Amniotic epithelial cell (primary cell): ENCODE measurements at places on chromosomes 12 and 14.

DNA sequence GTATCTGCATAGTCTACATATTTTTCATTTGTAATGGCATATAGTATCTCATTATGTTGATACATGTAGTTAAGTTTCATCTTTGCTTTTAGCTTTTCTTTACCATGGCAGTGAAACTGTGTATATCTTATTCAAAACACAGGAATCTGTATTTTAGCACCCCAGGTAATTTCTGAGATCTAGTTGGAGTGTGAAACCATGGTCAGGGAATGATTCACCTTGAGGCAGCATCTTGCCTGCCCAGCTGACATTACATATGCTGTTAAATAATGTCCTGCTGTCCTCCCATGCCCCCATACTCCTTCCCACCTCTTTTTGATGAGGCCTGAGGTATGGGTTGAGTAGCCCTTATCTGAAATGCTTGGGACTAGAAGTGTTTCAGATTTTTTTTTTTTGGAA is 125.4 kb upstream of the ATF1 start:
- DNase-seq = no peak

DNA sequence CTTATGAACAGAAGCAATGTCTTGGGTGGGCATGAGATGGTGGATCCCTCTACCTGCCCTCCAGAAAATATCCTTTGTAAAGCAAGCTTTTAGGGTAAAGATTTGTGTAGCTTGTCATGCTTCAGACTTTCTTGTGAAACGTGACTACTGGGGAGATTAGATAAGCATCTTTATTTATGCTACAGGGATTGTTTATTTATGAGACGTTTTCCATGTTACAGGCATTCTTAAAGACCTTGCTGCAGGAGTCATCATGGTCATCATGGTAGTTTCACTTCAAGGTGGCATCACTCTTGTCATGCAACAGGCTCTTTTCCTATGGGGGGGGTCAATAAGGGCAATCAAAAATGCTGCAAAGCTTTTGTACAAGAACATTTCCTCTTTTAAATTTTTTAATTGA is 8.2 kb upstream of the MIS18BP1 start:
- no peak for DNase-seq

DNA sequence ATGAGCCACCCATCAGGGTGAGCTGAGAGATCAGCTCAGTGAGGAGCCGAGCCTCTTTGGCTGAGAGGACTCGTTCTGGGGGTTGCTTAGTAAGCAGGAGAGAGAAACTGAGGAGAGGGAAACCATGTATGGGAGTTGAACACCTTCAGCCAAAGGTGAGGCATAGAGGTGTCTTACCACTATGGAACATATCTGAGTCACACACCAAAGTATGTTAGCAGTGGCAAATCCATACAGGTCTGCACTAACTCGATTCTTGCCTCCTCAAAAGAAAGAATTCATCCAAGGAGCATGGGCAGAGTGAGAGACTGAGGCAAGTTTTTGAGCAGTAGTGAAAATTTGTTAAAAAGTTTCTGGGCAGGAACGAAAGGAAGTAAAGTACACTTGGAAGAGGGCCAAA is 46.7 kb upstream of the RNU6-8 start:
- DNase-seq = no peak

- peak; percentile 3 for DNase-seq
Measured at GRCh38 chr12:83468988-83469908, 782.5 kb downstream of the TMTC2 start.

DNA sequence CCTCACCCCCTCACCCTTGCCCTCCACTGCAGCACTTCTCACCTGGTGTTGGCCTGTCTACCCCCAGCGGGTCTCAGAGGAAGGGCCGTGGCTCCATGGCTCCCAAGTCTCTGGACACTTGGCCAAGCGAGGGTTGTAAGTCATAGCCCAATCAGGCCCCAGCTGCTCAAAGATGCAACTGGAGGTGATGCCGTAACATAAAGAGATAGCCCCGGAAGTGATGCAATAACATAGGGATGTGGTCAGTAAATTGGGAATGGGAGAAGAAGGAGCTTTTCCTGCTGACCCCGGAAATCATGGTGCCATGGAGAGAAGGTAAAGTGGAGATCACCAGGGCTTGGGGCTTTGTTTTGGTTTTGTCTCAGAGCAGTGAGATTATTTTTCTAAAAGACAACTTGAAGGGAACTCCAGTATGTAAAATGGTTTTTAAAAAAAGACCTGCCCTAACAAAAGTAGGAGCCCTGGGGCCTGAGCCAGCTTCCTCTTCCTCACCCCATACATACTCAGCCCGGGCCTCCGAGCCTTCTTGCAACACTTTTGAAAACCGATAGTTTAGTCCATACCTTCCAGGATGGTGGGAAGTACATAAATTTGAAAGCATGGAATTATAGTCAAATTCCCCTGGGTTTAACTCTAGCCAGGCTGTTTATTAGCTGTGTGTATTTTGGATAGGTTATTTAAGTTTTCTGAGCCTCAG is 212.5 kb downstream of the CRADD start:
- no peak for DNase-seq

DNA sequence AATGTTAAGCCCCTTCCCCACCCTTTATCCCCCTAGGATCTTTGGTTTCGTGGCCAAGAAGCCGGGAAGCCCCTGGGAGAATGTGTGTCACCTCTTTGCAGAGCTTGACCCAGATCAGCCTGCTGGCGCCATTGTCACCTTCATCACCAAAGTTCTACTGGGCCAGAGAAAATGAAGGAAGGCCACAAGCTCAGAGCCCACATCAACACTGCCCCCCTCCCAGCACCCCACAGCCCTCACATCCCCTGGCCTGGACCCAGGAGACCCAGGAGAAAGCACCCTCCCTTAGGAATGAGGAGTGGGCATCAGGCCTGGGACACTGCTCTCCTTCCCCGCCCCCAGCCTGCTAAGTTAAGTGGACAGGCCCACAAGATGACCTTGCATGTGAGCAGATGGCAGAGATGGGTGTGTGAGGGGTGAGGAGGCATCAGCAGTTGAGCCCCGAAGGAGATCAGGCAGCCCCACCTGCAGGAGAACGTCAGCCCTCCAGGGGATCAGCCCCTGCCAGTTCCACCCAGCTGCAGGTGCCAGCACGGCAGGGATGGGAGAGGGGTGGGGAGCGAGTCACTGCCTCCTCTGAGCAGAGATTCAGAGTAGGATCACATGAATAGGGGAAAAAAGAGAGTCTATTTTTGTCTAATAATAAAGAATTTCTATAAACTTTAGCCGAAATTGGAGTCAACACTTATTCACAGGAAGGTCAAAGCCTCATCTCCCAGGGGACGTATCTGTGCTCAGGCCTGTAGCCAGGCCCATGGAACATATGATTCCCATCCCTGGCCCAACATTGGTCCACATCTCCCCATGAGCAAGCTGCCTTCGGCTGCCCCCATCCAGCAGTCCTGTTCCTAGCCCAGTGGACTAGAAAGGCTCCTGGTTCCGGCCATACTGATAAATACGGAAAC is 14.1 kb downstream of the TNS2 start:
- DNase-seq = no peak

- DNase-seq = no peak
Measured at GRCh38 chr12:68771223-68771925, 25.4 kb downstream of the SLC35E3 start.

DNA sequence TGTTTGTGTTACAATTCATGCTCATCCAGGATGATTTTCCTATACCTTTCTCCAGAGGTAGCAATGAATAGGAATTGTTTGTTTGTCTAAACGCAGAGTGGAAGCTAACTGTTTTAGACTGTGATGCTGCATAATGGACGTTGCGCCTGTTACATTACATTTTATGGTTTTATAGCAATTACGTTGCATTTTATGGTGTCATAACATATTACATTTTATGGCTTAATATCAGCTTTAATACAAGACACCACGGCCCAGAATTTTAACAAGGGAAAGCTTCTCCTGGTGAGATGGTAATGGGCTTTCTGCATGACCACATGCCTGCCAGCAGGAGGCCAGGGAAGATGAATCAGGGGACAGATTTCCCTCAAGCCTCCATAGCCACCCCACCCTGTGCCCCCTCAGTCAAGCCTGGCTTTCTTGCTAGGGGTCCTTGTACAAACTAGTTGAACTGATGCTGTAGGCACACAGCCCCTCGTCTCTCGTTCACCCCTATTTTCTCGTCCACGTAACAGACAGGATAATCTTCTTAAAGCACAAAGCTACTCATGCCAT is 56.5 kb downstream of the HSPB8 start:
- DNase-seq = no peak

- DNase-seq = peak; percentile 26
Measured at GRCh38 chr12:82407481-82407880, 49.2 kb downstream of the METTL25 start.

GRCh38 chr12:15880721-15881120 is 1.5 kb upstream of the STRAP start:
- DNase-seq = no peak

DNA sequence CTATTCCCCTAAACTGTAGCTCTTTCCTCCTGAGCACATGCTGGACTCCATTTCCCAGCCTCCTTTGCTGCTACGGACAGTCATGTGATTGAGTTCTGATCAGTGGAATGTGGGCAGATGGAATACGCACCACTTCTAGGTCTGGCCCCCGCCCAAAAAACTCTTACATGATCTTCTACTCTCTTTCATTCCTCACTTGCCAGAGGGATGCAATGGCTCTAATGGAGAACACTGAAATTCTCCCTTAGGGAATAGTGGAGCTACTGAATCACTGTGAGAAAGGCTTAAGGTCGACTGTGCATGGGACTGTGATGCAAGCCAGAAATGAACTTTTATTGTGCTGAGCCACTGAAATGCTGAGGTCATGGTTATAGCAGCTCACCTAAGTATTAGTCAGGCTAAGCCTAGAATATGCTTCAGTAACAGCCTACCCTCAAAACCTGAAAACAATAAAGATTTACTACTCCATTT is 13.0 kb upstream of the TMED2 start:
- DNase-seq = peak; percentile 79

GRCh38 chr12:117685110-117685926 is 283.5 kb downstream of the KSR2 start:
- DNase-seq = no peak

GRCh38 chr14:30528119-30528518 is 30.8 kb upstream of the G2E3 start:
- no peak for DNase-seq

DNA sequence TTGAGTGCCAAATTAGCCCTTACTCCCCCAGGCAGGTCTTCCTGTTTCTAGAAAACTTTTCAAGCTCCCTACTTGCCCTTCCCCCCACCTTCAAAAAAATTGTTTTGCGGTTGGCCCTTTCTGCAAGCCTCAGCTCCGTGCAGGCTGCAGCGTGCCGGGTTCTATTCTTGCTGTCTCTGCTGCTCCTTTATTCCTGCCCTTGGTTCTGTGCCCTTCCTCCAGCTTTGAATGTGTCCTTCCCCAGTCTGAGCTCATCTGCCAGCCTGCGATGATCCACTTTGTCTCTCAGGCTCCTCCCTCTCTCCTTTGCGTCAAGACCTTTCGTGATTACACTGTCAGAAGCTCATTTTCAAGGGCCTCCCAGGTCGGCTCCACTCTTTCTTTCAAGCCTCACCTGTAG is 98.6 kb downstream of the IRF2BPL start:
- peak; percentile 75 for DNase-seq

GRCh38 chr12:77058740-77059139 is 6.6 kb downstream of the E2F7 start:
- no peak for DNase-seq

DNA sequence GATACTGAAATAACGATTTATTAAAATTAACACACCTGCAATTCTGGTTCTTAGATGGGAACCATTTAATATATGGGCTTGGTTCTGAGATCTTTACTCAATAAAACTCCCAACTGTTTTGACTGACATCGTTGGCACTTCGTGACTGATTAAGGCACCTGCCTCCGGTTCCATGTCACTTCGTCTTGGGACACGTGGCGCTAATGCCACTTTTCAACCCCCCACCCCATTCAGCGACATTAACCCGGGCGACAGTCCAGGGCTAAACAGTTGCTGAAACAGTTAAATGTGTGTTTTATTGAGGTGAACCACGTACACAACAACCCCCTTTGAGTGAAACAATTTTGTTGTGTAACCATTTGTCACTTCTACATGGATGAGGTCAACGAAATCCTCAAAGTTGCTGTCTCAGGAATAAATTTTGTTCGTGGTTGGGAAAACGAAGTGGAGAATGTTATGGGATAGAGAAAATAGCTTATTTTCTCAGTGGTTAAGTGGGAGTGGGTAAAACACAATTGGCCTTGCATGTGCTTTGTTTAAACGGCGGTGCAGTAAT is 9.9 kb upstream of the SLC38A2 start:
- DNase-seq = peak; percentile 58

- DNase-seq = no peak
Measured at GRCh38 chr12:49609059-49609874, 3.8 kb upstream of the FAM186B start.

GRCh38 chr12:92107094-92107493 is 38.6 kb downstream of the BTG1 start:
- no peak for DNase-seq

- peak; percentile 93 for DNase-seq
Measured at GRCh38 chr12:124548854-124549378, 18.5 kb downstream of the NCOR2 start.

DNA sequence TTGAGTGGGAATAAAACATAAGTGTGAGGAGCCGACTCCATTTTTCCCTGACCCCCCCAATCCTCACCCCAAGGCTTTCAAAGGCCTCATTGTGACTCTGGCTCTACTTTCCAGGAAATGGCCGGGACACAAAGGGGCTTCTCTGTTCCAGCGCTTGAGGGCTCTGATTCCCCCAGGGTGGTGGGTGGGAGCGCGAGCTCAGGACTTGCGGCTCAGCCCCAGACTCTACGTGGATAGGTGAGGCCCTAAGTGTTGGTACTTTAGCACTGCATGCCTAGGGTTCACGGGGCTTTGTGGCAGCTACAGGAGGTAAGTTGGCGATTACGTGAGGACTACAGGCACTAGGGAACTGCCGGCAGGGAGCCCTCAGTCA is 553 bp downstream of the CNPY2 start:
- no peak for DNase-seq

DNA sequence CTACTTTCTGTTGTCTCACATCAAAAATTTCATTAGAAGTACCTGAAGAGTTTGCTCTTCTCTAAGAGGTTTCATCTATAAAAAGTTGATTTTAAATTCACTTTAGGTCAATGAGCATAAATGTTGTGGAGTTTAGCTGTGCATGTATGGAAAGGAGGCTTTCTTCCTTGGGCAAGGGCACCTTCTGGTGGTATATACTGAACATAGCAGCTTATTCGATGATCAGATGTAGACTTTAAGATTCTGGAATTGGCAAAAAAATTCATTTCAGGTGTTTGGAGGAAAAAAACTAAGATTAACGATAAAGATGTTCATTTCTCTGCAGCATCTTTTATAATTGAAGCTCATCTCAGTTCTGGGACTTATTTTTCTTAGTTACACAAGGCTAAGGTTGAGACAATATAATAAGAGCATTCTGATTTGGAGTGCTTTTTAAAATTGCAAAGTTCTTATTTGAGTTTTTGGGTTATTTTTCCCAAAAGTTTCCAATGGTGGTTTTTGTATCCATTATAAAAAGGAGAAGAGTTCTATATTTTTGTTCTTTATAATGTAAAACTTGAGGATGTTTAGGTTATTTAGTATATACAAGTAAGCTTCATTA is 46.8 kb downstream of the TMEM117 start:
- DNase-seq = peak; percentile 62

GRCh38 chr14:63499701-63500250 is 43.4 kb downstream of the PPP2R5E start:
- DNase-seq = peak; percentile 84

GRCh38 chr14:95495538-95496025 is 20.9 kb downstream of the SYNE3 start:
- DNase-seq = no peak
